ENCODE measurements at places on chromosomes 16 and 17.

GRCh38 chr17:1995907-1996799 is 29.0 kb downstream of the RTN4RL1 start:
- DNase-seq = no peak

DNA sequence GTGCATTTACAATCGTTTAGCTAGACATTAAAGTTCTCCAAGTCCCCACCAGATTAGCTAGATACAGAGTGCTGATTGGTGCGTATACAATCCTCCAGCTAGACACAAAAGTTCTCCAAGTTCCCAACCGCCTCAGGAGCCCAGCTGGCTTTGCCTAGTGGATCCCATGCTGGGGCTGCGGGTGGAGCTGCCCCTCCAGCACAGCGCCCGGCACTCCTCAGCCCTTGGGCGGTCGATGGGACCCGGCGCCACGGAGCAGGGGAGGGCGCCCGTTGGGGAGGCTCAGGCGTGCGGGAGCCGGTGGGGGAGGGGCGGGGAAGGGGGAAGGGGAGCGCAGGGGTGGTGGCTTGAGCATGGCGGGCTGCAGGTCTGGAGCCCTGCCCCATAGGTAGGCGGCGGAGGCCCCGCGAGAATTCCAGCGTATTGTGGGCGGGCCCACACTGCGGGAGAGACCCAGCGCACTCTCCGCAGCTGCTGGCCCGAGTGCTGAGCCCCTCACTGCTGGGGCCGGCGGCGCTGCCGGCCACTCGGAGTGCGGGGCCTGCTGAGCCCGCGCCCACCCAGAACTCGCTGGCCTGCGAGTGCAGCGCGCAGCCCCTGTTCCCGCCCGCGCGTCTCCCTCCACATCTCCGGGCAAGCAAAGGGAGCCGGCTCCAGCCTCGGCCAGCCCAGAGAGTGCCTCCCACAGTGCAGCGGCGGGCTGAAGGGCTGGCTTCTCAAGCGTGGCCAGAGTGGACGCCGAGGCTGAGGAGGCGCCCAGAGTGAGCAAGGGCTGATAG is 907.5 kb downstream of the CDH8 start:
- no peak for DNase-seq

GRCh38 chr16:85673529-85674417 is 15.0 kb downstream of the GINS2 start:
- no peak for DNase-seq

DNA sequence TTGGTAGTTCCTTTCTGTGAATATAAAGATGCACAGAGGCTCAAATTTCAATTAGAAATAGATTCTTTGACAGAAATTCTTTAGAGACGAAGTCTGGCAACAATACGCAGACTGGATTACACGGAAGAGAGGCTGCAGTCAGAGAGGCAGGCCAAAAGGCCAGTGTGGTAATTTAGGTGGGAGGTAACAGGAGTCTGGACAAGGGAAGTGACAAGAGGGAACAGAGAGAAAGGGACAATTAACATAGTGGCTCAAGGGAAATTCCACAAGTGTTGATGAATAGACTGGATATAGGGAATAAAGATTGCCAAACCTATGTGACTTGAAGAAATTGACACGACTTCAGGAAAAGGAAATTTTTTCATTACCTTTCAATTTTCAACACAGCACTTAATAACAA is 54.6 kb downstream of the STX8 start:
- DNase-seq = no peak

- DNase-seq = peak; percentile 29
Observed at GRCh38 chr17:33050611-33051140, 59.0 kb downstream of the SPACA3 start.

GRCh38 chr17:48625495-48626244 is 488 bp downstream of the HOXB9 start:
- no peak for DNase-seq

DNA sequence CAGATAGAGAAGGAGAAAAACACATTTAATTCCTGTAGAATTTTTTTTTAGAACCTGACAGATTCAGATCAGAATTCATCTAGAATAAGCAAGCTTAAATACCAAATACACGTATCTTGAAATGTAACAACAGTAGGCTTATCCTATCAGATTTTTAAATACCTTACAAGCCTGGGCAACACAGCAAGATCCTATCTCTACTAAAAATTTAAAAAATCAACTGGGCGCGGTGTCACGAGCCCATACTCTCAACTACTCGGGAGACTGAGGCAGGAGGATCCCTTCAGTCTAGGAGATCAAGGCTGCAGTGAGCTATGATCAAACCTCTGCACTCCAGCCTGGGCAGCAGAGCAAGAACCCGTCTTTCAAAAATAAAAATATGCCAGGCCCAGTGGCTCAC is 13.5 kb downstream of the ACOX1 start:
- DNase-seq = no peak

GRCh38 chr17:60729854-60730253 is 52.2 kb downstream of the BCAS3 start:
- no peak for DNase-seq

- DNase-seq = no peak
Observed at GRCh38 chr17:50014471-50015088, 19.6 kb upstream of the DLX3 start.

- no peak for DNase-seq
Observed at GRCh38 chr16:20510323-20510722, 59.0 kb downstream of the ACSM2A start.

DNA sequence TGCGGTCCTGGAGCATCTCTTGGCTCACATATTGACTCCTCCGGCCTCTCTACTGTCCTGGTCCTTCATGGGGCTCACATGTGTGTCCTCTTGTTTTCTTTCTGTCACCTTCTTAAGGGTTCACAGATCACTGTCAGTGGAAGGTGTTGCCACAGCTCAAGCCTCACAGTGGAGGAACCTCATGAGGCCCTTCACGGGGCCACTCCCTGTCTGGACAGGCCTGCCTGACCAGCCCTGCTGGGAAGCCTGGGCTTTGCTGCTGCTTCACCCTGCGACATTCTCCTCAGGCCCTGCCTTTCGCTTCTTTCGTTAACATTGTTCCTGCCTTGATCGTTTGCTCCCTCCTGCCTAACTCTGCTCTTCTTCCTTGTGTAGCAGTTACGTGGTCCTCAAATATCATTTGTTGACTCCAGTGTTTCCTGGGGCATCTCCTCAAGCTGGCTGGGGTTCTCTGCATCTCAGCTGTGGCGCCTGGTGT is 55.9 kb downstream of the WDR45B start:
- DNase-seq = no peak

- no peak for DNase-seq
Observed at GRCh38 chr16:12721841-12722421, 81.8 kb downstream of the CPPED1 start.

DNA sequence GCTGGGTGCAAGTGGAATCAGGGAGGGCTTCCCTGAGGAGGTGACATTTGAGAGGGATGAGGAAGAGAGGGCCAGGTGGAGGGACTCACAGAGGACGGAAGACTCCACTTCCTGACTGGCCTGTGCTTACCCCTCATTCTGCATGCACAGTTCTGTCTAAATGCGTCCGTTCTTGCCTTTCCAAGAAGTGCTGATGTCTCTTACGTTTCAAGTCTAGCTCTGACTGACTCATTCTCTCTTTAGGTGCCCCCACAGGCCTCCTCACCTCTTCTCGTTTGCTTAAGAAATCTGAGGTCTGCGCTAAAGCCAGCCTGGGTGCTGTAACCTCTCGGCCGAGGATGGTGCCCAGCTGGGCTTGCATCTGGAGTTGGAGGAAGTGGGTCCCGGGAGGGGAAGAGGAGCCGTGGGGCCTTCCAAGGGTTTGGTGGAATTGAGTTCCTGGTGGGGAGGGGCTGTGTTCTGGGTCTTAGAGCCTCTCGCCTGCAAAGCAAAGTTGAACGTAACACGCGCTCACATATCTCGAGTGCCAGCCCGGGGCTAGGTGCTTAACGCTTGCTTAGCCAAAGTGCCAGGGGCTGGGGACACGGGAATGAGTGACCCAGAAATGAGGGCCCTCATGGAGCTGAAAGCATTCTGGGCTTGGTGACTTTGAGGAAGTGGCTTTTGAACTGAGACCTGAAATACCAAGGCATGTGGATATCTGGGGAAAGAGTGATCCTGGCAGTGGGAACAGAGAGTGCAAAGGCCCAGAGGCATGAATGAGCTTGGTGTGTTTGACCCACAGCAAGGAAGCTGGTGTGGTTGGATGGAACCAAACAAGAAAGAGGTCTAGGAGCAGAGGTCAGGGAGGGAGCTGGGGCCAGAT is 4.8 kb downstream of the IL4R start:
- no peak for DNase-seq

DNA sequence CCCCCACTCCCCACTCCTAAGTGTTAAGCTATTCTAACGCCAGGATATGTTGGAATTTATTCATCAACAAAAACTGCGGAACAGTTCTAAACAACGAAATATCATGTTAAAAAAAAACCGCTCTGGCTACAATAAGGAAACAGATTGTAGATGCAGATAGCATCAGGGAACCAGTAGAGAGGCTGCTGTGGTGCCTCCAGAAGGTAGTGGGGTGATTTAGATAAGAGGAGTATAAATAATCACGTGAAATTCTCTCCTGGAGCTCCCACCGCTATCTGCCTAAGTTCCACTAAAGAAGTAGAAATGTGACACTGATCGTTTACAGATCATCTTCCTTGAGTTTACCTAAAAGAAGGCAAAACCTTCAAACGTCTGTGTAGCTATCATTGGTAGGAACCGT is 8.0 kb downstream of the AHSP start:
- no peak for DNase-seq

GRCh38 chr17:596763-597644 is 117.6 kb downstream of the VPS53 start:
- DNase-seq = no peak

GRCh38 chr16:23152386-23153178 is 3.3 kb upstream of the USP31 start:
- peak; percentile 64 for DNase-seq

DNA sequence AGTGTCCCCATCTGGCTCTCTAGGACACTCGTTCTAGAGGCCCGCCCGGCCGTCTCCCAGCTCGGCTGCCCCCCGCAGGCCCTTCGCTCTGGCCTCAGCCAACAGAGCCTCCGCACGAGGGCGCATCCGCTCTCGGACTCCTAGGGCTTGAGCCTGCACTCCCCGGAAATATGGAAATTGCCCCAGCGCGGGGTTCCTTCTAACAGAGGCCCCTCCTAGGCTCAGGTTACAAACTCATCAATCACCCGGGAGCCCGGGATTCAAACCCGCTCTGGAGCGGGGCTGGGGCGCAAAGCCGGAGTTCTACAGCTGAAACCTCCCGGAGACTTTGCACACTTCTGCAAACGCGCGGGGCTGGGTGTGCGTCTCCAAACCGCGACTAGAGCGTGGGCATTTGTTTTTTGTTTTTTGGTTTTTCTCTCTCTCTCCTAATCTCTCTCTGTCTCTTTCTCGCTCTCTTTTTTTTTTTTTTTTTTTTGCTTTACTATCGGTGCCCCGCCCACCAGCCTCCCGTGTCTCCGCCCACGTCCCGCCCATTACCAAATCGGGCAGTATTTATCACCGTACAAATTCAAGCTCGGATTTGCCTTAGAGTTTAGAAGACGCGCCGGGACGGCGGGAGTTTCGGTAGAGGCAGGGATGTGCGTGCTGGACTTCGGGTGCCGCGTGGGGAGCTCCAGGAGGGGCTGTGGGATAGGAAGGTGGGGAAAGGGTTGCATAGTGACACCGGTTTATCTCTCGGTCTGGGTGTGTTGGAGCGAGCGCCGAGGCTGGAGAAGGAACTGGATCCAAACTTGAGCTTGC is 2.4 kb upstream of the FOXL1 start:
- DNase-seq = no peak

All from vagina (tissue), 2 donors.